ENCODE measurements at places on chromosomes 4 and X. TPM values are rescaled to one million over a fixed set of nuclear protein-coding genes. Genes with fewer than 3 reads are reported as not detected.

Gene BEX2
- 5.4 TPM for total RNA-seq

Gene EGF
- 0.26 TPM for total RNA-seq

Gene DTHD1
- 1.0 TPM for total RNA-seq

Gene EDNRA
- total RNA-seq, result 2.5 TPM
